ENCODE measurements at places on chromosomes 7 and 10.

GRCh38 chr10:54691331-54691730 is 109.7 kb downstream of the PCDH15 start:
- no peak for DNase-seq

GRCh38 chr10:118452098-118452497 is 110.0 kb upstream of the FAM204A start:
- no peak for DNase-seq

- no peak for DNase-seq
These were observed 314.9 kb upstream of the NPVF start for GRCh38 chr7:25543210-25543609.

DNA sequence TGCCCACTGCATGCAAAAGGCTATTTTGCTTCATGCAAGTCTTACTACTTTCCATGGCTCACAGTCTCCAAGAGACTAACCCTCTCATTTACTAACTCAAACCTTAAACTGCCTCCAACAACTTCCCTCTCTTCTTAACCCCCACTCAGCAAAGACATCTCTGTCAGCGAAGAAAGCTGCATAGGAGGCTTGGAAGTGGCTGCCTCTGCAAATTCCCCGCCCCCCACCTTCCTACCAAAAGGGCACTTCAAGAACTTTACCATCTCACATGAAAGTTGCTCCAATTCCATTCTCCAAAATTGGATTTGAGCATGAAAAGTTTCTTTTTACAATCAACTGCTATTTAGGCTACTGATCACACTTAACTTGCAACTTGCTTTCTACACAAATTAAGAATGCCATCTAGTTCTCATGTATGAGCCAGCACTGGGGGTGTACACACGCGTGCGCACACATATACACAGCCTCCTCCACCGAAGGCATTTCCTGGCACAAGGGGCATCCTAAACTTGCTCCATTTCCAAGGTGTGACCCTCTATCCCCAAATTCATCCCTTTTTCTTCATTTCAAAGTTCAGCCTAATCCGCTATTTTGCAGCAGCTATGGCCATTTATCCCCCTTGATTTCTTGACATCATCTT is 1.8 kb downstream of the CCDC6 start:
- no peak for DNase-seq

DNA sequence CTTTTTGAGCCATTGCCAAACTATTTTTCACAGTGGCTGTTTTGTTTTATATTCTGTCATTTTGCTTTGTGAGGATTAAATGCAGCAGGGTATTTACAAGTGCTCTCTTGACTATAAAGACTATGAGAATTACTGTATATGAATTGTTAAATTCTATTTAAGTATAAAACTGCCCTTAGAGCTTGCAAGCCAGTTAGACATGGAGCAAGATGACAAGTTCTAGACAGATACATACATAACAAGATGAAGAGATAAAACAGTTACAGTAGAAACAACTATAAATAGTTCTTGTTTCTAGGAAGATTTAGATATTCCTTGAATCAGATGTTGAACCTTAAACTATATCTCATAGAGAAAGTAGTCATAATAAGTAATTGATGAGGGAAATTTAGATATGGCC is 60.6 kb downstream of the DNAH11 start:
- no peak for DNase-seq
